PC-3 (cell line): ENCODE measurements at places on chromosomes 11 and 22. TPM values are rescaled to one million over a fixed set of nuclear protein-coding genes. Genes with fewer than 3 reads are reported as not detected.

LRRN4CL gene
- 0.51 and 0.86 TPM in 2 replicates for total RNA-seq

CABP4 gene
- total RNA-seq = 0.55 TPM in 1 of 2 replicates, not detected in the other

CARD16 gene
- total RNA-seq = not detected in 2 replicates

SIK2 gene
- total RNA-seq = 8.6 and 9.0 TPM in 2 replicates

FZD4 gene
- 17.3 and 17.7 TPM in 2 replicates for total RNA-seq

MYO7A gene
- total RNA-seq = 0.66 and 1.2 TPM in 2 replicates

GRM5 gene
- total RNA-seq = not detected in 2 replicates

CBX7 gene
- total RNA-seq = 8.0 and 8.6 TPM in 2 replicates

SCGB1D2 gene
- total RNA-seq = not detected in 2 replicates

BCO2 gene
- 1.6 and 2.9 TPM in 2 replicates for total RNA-seq

P2RX3 gene
- not detected in 2 replicates for total RNA-seq

OR10G7 gene
- total RNA-seq = not detected in 2 replicates

GRCh38 chr11:34002420-34002819, 49.1 kb upstream of the CAPRIN1 start:
- H3K4me1 ChIP-seq = peaks cover 12% of the 10 kb centered on the region
- no peaks in the 10 kb centered on the region for H3K36me3 ChIP-seq
- peak; percentile 48 for DNase-seq

- no peak for DNase-seq
- no peaks in the 10 kb centered on the region for H3K4me1 ChIP-seq
- no peaks in the 10 kb centered on the region for H3K36me3 ChIP-seq
- no peak overlapping the region for H3K4me3 ChIP-seq
- no peak overlapping the region for H3K27ac ChIP-seq
- no peaks in the 10 kb centered on the region for H3K27me3 ChIP-seq
These were observed 30.2 kb downstream of the CSTPP1 start for GRCh38 chr11:46966773-46967172.

- no peaks in the 10 kb centered on the region for H3K27me3 ChIP-seq
- DNase-seq = no peak
- H3K27ac ChIP-seq = no peak overlapping the region
- H3K4me3 ChIP-seq = no peak overlapping the region
- no peaks in the 10 kb centered on the region for H3K36me3 ChIP-seq
These were observed 914 bp upstream of the DNAJB13 start for GRCh38 chr11:73949912-73950311.

DNA sequence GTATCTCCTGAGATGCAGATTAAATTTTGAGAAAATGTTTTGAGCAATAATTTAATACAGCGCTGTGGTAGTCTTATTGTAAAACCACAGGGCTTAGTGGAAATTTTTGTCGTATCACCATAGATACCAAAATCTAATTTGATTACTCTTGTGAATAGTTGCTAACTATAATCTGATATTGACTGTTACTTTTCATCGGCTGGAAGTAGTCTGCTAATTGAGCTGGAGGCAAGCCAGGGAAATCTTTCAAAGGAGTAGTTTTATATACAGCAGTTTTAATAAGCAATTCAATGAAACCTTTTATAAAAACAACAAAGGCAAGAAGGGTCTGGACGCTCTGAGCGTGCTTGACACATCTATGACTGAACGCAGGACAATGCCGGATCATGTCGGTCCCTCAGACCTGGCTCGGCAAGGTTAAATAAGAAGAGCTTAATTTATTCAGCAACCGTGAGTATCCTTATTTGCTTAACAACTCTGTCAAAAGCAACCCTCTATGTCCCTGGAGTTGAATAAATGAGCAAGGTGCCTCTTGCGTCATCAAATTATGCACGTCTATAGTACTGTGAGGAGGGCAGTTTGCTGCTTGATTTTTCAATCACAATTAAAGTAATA, 121.2 kb downstream of the NCAM1 start:
- no peaks in the 10 kb centered on the region for H3K36me3 ChIP-seq
- peaks cover 16% of the 10 kb centered on the region; the same call in 1 of the 2 replicates for H3K27me3 ChIP-seq
- DNase-seq = no peak
- no peaks in the 10 kb centered on the region for H3K4me1 ChIP-seq

DNA sequence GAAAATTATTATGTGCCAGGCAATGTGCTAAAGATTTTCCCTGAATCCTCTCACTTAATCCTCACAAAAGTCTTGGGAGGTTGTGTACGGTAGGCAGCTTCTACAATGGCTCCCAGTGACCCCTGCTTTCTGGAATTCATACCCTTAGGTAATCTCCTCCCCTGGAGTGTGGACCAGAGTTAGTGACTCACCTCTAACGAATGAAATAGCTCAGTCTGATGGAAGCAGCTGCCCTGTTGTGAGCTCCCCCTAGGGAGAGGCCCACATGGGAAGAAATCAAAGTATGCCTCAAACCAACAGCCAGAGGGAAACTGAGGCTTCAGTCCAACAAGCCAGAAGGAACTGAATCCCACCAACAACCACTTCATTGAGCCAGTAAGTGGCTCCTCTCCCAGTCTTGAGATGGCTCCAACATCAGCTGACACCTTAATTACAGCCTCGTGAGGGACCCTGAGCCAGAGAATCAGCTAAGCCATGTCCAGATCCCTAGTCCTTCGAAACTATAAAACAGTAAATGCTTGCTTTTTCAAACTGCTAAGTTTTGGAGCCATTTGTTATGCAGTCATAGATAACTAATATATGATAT, 98.9 kb upstream of the ISX start:
- DNase-seq = peak; percentile 8
- H3K27me3 ChIP-seq = no peaks in the 10 kb centered on the region
- H3K36me3 ChIP-seq = no peaks in the 10 kb centered on the region

GRCh38 chr11:8354622-8355415, 91.1 kb upstream of the LMO1 start:
- no peak overlapping the region for H3K27ac ChIP-seq

DNA sequence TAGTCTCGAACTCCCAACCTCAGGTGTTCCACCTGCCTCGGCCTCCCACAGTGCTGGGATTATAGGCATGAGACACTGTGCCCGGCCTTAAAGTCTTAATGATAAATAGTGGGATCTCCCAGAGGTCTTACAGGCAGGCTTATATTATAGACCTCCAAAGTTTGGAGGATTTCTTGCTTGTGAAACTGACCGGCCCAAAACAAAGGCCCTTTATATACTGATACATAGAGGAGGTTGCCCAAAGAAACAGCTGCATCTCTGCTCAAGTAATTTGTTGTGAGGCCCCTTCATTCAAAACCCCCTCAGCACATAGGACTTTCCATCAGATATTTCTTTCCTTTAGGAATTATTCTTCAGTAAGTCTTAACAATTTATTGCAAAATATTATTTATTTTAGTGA, 27.4 kb upstream of the RDX start:
- no peak for DNase-seq
- peaks cover 7% of the 10 kb centered on the region for H3K4me1 ChIP-seq
- no peak overlapping the region for H3K4me3 ChIP-seq
- H3K27me3 ChIP-seq = no peaks in the 10 kb centered on the region

GRCh38 chr11:109590782-109591181, 168.8 kb downstream of the C11orf87 start:
- H3K36me3 ChIP-seq = no peaks in the 10 kb centered on the region
- DNase-seq = no peak
- no peaks in the 10 kb centered on the region for H3K4me1 ChIP-seq
- H3K27ac ChIP-seq = no peak overlapping the region

GRCh38 chr11:36976741-36977140, 378.7 kb upstream of the RAG2 start:
- no peak overlapping the region for H3K4me3 ChIP-seq
- DNase-seq = no peak
- H3K27ac ChIP-seq = no peak overlapping the region

GRCh38 chr11:27129686-27130085, 89.1 kb downstream of the BBOX1 start:
- no peak overlapping the region for H3K4me3 ChIP-seq
- no peak for DNase-seq
- no peaks in the 10 kb centered on the region; the same call in 1 of the 2 replicates for H3K36me3 ChIP-seq
- no peaks in the 10 kb centered on the region for H3K4me1 ChIP-seq
- peaks cover 10% of the 10 kb centered on the region; the same call in 1 of the 2 replicates for H3K27me3 ChIP-seq
- H3K27ac ChIP-seq = no peak overlapping the region

DNA sequence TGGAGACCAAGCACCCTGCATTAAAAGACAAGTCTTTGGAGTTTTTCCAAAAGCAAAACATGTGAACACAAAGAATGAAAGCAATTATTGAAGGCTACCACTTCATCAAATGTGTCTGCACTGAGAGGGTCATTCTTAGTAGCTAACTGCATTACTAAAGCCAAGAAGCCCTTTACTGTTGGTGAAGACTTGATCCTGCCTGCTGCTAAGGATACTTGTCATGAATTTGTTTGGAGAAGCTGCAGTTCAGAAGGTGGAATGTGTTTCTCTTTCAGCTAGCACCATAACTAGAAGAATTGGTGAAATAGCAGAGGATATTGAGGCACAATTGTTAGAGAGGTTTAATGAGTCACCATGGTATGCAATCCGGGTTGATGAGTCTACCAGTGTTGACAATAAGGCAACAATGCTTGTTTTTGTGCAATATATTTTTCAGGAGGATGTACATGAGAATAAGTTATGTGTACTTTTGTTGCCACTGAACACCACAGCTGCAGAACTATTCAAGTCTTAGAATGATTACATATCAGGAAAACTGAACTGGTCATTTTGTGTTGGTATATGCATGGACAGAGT, 457.3 kb upstream of the ISX start:
- H3K4me3 ChIP-seq = no peak overlapping the region
- no peaks in the 10 kb centered on the region for H3K27me3 ChIP-seq
- no peak overlapping the region for H3K27ac ChIP-seq
- no peaks in the 10 kb centered on the region for H3K36me3 ChIP-seq
- H3K4me1 ChIP-seq = no peaks in the 10 kb centered on the region
- no peak for DNase-seq

DNA sequence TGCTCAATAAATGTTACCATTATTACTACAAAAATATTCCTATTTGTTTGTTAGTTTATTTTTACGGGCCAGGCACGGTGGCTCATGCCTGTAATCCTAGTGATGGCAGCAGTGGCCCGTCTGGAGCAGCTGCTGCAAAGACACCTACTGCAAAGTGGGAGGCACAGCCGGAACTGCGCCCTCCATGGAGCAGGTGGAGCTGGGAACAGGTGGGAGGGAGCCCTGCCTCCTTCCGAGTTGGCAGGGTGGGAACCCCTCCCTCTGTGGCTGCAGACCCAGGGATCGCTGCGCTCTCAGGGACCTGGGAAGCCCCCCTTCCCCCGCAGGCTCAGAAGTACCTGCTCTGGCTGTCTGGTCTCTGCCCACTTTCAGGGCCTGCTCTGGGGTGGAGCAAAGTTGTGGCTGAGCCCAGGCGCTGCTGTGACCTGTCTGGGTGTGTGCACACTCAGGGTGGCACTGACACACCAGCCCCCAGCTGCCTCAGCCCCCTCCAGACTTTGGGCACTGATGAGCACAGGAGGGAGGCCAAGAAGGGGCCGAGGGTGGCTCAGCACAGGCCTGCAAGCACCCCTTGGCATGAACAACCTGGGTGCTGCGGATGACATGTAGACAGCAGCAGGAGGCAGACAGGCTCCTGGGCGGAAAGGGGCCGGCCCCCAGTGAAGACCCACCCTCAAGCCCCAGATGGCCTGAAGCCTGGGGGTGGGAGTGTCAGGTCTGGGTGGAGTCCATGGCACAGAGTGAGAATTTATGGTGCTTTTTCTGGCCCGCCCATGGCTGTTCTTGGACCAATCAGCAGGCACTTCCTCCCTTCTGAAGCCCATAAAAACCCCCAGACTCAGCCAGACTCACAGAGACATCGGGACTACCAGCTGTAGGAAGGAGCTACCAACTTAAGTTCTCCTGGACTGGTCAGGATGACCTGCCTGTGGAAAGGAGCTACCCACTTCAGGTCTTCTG, 103.7 kb upstream of the CLMP start:
- H3K36me3 ChIP-seq = no peaks in the 10 kb centered on the region
- no peak overlapping the region for H3K4me3 ChIP-seq
- no peak overlapping the region for H3K27ac ChIP-seq
- no peaks in the 10 kb centered on the region for H3K27me3 ChIP-seq

DNA sequence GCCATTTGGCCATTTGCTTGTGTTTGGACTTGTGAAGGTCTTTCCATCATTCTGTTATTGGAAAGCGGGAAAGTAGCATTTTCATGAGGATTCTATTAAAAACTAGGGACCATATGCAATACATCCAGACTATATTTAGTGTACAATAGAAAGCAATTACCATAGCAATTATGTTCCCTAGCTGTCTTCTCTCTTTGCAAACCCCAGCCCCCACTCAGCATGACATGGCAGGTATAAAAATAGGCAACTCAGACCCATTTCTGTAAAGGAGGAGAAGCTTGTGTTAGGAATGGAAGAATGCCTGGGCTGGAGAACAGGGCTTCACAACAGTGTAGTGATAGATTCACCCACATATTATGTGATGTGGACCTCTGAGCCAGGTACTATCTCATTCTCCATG, 12.4 kb downstream of the OR51B6 start:
- no peaks in the 10 kb centered on the region for H3K4me1 ChIP-seq
- no peaks in the 10 kb centered on the region for H3K27me3 ChIP-seq
- no peak for DNase-seq
- H3K27ac ChIP-seq = no peak overlapping the region
- H3K4me3 ChIP-seq = no peak overlapping the region

- H3K27me3 ChIP-seq = no peaks in the 10 kb centered on the region
- DNase-seq = no peak
- H3K4me3 ChIP-seq = no peak overlapping the region
- peaks cover 19% of the 10 kb centered on the region; the same call in 1 of the 2 replicates for H3K36me3 ChIP-seq
These were observed 95.7 kb downstream of the CWC15 start for GRCh38 chr11:94877443-94878200.

- no peak for DNase-seq
- no peaks in the 10 kb centered on the region for H3K27me3 ChIP-seq
- H3K36me3 ChIP-seq = no peaks in the 10 kb centered on the region
- peaks cover 21% of the 10 kb centered on the region for H3K4me1 ChIP-seq
These were observed 16.8 kb upstream of the NUP160 start for GRCh38 chr11:47864901-47865300.

GRCh38 chr11:28592141-28592540, 484.0 kb downstream of the METTL15 start:
- no peak for DNase-seq
- H3K4me1 ChIP-seq = no peaks in the 10 kb centered on the region
- no peaks in the 10 kb centered on the region for H3K27me3 ChIP-seq
- H3K27ac ChIP-seq = no peak overlapping the region
- no peaks in the 10 kb centered on the region for H3K36me3 ChIP-seq
- no peak overlapping the region for H3K4me3 ChIP-seq

- H3K27ac ChIP-seq = no peak overlapping the region
- H3K27me3 ChIP-seq = no peaks in the 10 kb centered on the region
- H3K4me1 ChIP-seq = peaks cover 17% of the 10 kb centered on the region
- no peaks in the 10 kb centered on the region for H3K36me3 ChIP-seq
- no peak for DNase-seq
- no peak overlapping the region for H3K4me3 ChIP-seq
These were observed 81.1 kb upstream of the KCNQ1OT1 start for GRCh38 chr11:2780850-2781407.

- no peaks in the 10 kb centered on the region for H3K27me3 ChIP-seq
- peak within 1 kb of the TSS; percentile 83 for H3K27ac ChIP-seq
- no peaks in the 10 kb centered on the region for H3K36me3 ChIP-seq
- peaks cover 39% of the 10 kb centered on the region for H3K4me1 ChIP-seq
- peak; percentile 76 for DNase-seq
These were observed at the start of gene MSANTD2 for GRCh38 chr11:124800226-124800929. MSANTD2 (minus strand) TSS chr11:124800406; CDS start chr11:124800380, 26 bp downstream.

- H3K27ac ChIP-seq = no peak overlapping the region
- H3K27me3 ChIP-seq = peaks cover 30% of the 10 kb centered on the region
- no peaks in the 10 kb centered on the region for H3K4me1 ChIP-seq
- H3K4me3 ChIP-seq = no peak overlapping the region
- H3K36me3 ChIP-seq = no peaks in the 10 kb centered on the region
- DNase-seq = no peak
These were observed 171.1 kb downstream of the TENM4 start for GRCh38 chr11:79269611-79270307.

- H3K4me1 ChIP-seq = no peaks in the 10 kb centered on the region
- no peaks in the 10 kb centered on the region for H3K27me3 ChIP-seq
- no peak overlapping the region for H3K4me3 ChIP-seq
These were observed 96.1 kb downstream of the GRAMD1B start for GRCh38 chr11:123526027-123526805.
